ENCODE measurements at places on chromosomes 12 and 14.

DNA sequence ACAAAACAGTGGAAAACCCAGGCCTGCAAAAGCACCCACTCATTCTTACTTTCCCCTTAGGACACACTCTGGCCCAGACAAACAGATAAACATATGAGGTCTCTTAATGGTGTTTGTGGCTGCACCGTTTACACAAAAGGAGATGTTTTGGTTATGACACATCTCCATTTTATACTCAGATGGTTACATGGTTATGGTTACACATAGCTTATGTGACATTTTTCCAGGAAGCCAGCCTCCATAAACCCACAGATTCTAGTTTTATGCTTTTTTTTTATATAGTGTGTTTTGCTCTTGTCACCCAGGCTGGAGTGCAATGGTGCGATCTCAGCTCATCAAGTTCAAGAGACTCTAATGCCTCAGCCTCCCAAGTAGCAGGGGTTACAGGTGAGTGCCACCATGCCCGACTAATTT, 3.5 kb upstream of the KLRD1 start:
- DNase-seq, result peak; percentile 58

DNA sequence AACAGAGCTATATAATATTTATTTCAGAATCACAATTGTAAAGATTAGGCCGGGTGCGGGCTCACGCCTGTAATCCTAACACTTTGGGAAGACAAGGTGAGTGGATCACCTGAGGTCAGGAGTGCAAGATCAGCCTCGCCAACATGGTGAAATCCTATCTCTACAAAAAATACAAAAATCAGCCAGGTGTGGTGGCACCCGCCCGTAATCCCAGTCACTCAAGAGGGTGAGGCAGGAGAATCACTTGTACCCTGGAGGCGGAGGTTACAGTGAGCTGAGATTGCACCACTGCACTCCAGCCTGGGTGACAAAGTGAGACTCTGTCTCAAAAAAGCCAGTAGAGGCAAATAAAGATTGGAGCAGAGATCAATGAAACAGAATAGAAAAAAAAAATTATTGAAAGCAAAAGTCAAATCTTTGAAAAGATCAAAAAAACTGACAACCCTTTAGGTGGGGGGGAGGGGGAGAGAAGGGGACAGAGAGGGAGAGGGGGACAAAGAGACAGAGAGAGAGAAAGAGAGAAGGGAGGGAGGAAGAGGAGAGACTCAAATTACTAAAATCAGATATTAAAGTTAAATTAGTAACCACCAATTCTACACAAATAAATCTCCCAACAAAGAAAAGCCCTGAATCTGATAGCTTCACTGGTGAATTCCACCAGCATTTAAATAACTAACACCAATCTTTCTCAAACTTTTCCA, 52.4 kb upstream of the AP4S1 start:
- DNase-seq, result no peak

GRCh38 chr12:78918268-78918667, 53.7 kb downstream of the SYT1 start:
- no peak for DNase-seq

DNA sequence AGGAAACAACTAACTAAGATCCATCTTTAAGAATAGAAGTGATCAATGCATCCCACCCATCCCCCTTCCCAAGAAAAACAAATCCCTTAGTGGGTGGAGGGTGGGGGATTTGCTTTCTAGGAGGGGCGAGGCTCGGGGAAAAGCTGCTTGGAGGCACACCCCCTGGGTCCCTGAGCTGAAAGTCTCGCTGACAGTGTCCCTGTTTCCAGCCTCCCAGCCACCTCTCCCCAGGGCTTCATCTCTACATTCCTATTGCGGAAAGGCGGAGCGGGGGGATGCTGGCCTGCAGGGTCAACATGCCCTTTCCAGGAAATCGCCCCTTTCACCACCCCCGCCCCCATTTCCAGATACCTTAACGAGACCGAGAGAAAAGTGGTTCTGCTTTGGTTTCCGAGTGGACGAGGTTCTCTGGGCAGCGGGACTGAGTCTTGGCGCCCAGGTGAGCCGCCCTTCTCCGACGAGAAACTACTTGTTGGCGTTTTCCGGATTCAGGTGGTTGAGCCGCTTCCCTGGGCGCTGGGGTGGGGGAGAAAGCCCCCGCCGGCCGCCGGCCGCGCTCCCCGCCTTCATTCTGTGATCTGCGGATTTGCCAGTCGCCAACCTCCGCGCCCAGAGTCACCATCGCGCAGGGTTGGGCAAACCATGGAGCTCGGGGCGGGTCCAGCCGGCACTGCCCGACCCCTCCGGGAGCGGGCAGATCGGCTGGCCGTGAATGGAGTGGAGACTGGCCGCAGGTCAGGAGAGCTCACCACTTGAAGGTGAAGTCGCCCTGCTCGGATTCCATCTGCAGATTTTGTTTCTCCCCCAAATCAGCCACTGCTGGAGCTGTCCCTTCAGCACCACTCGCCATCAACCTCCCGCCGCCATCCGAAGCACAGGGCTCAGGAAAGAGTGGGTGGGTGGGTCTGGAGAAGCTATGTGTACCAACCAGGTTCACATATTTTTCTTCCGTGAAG, 505 bp downstream of the KCNC2 start:
- DNase-seq, result peak; percentile 10

DNA sequence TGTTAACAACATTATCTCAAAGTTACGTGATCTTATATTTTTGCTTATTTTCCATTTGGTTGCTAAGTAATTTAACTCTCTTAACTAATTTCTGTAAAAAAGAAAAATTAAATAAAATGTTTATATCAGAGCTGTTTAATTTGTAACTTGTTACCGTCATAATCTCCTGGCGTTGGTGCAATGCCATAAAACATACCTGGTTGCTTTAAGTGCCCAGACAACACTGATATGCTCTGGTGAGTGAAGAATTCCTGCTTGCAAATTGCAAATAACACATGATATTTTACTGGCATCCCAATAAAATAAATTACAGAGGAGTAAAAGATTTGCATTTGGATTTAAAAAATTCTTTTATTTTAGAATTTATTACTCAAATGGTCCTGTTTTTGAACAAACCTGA, 640.1 kb upstream of the MIS18BP1 start:
- no peak for DNase-seq

- peak; percentile 58 for DNase-seq
Observed at GRCh38 chr12:104626069-104626837, 169.5 kb downstream of the CHST11 start.

GRCh38 chr12:64019101-64019500, 174.6 kb downstream of the SRGAP1 start:
- no peak for DNase-seq

DNA sequence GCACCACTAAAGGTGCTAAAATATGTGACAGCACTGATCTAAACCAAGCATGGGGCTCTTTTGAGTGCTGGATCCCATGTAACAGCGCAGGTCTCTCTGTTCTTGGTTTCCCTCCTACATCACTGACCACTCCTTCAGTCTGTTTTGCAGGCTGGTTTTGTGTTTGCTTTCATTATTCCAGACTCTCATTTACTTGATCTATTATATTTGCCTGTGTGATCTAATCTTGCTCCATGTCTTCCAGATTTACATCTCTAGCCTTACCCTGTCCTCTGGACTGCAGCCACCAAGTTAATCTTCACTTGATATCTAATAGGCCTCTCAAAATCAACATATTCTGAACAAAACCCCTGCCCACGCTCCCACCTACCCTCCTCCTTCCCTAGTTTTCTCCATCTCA, 8.6 kb downstream of the GLIPR1 start:
- DNase-seq, result no peak

- DNase-seq, result no peak
Observed at GRCh38 chr12:9692909-9693308, 23.4 kb downstream of the CLEC2D start.

DNA sequence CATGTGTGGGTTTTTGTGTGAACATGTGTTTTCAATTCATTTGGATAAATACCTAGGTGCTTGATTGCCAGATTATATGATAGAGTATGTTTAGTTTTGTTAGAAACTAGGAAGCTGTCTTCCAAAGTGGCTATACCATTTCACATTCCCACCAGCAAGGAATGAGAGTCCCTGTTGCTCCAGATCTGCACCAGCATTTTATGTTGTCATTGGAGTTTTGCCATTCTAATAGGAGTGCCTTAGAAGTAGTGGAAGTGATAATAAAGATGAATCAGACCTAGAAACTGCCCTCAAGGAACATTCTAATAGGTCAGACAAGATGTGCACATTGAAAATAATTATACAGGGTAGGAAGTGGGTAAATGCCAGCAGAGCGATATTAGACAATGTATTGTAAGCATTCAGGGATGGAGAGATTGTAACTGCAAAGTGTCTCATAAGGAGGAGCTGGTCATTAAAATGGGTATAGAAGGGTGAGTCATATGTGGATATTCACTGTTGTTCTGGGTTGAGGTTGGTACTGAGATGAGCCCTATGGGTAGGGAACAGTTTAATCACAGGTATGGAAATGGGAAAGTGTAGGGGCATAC, 71.4 kb downstream of the MNAT1 start:
- peak; percentile 42 for DNase-seq

DNA sequence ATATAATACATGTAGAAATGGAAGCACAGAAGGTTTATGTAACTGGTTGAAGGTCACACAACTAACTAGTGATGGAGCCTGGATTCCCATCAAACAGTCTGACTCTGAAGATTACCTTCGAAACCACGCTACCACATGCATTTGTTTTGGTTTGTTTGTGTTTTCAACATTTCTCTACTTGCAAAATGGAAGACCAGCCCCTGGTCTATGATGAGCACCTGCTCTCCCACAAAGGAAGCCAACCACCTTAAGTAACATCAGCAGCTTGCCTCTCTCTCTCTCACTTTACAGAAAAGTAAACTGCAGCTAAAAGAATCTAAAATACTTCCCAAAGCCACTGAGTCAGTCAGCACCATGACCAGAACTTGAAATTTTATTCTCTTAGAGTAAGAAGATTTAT, 186.9 kb upstream of the TMPO start:
- no peak for DNase-seq

GRCh38 chr12:2306735-2307134, 253.9 kb downstream of the CACNA1C start:
- DNase-seq, result no peak

Measured in AG10803 (cell line).